ENCODE measurements at places on chromosomes 11 and 22.

DNA sequence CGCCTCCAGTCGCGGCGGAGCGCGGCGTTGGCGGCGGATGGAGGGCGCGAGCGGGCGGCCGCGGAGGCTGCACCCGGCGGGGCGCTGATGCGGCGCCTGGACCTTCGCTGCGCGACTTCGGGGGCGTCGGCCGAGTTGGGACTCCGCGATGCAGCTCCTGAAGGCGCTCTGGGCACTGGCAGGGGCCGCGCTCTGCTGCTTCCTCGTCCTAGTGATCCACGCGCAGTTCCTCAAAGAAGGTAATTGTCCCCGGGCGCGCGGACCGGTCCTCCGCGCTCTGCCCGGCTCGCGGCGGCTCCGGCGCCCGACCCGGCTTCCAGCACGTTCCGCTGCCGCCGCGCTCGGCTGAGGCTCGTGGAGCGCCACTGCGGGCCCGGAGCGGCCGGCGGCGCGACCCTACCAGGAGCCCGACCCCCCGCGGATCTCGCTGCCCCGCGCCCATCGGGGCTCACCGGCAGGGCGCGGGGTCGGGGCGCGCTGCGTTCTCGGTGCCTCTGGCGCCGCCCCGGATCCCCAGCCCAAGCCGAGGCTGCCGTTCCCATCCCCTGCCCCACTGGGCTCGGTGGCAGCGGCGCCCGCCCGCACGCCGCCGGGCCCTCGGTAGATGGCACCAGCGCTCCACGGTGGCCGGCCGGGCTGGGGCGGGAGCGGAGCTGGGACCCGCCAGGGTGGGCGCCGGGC, 1251.2 kb downstream of the BRD1 start:
- no peak for DNase-seq

GRCh38 chr11:77055101-77055561, 11.6 kb upstream of the CAPN5 start:
- no peak for DNase-seq

- DNase-seq, result no peak
Observed at GRCh38 chr22:35109616-35110015, 43.7 kb downstream of the ISX start.

DNA sequence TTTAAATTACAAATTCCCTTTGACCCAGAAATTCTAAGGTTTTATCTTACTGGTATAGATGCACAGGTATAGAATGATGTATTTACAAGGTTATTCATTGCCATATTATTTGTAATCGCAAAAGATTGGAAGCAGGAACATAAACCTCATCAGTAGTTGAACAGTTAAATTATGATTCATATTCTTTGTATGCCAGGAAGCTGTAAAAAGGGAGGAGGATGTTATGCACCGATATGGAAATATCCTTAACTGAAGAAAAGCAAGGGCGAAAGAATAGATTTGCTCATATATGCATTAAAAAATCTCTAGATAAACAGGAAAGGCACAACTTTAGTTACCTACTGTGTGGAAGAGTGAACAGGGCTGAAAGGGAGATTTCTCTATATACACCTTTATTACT, 36.7 kb downstream of the PPFIA1 start:
- DNase-seq, result no peak

DNA sequence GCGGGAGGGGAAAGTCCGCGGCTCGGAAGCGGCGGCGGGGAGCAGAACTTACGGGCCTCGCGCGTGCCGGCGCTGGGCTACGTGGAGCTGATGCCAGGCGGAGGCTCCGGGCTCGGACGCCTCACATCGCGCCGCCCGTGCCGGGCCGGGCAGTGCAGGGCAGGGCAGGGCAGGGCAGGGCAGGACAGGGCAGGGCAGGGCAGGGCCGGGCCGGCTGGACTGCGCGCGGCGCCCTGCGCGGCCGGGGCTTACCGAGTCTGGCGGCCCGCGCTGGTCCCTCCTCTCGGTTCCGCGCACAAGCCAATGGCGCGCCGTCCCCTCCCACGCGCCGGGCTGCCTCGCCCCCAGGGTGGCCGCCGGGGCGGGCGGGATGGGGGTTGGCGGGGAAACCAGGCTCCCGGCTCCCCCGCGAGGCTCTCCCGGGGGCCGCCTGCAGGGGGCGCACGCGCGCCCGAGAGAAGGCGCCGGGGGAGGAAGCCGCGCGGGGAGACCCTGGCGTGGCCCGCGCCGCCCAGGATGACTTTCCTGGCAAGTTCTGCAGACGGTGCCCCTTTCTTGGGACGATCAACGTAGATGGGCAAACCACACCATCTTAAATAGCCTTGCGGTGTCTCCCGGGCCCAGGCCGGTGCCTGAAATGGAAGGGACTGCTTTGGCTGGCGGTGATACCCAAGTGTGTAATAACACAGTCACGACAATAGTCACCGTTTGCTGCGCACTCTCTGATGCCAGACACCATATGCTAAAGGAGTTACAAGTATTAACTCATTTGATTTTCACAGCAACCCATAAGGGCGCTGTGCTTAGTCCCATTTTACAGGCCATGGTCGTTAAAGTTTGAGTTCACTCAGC, at the start of gene TP53I11:
TSS of gene TP53I11 (minus strand) at position 259 of the 852 bp plus-strand sequence. CDS start 12,548 bp downstream, outside the sequence.
- peak; percentile 66 for DNase-seq

DNA sequence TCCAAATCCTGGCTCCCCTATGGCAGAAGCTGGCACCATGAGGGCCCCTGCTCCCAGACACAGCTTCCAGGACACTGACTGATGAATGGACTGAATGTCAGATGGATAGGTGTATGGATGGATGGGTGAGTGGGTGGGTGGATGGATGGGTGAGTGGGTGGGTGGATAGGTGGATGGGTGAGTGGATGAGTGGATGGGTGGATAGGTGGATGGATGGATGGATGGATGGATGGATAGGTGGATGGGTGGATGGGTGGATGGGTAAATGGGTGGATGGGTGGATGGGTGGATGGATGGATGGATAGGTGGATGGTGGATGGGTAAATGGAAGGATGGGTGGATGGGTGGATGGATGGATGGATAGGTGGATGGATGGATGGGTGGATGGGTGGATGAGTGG, 4.3 kb downstream of the FGF3 start:
- DNase-seq, result no peak

GRCh38 chr11:81245791-81246190, 1487.9 kb downstream of the FAM181B start:
- no peak for DNase-seq

- no peak for DNase-seq
Observed at GRCh38 chr22:28978863-28979796, 82.5 kb downstream of the C22orf31 start.

DNA sequence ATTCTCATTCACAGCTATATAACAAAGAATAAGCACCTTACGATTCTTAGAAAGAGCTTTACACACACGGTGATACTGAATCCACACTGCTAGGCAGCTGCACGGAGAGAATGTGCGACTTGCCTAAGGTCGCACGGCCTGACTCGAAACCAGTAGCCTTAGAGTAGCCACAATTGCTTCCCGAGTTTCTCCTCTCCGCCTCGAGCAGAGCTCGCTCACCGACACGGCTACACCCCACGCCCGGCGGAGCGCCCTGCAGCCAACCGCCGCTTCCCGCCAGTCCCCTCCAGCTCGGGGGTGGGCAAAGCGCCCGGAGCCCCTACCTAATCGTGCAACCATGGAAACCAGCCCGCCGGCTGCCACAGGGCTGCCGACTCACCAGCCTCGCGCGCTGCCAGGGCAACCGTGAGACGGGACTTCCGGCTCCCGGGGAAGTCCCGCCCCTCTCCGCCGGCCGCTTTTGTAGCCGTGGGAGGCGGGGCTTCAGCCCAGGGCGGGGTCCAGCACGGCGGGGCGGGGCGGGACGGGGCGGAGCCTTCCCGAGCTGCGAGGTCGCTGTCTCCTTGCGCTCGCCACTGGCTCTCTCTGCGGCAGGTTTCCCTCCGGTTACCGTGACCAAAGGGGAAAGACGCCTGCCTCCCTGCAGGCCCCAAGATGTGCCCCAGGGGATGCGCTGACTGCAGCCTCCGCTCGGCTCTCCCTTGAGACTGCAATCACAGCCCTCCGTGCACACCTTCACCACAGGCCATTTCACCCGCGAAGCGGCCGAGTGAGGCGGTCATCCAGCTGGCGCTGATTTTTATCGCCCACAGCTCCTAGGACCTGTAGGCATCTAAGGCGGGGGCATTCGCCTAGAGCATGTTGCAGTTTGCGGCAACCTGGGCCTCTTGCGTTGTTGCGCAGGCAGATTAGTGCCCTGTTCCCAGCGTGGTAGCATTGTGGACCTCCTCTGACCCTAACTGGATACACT, 1.1 kb downstream of the BSCL2 start:
- peak; percentile 94 for DNase-seq

DNA sequence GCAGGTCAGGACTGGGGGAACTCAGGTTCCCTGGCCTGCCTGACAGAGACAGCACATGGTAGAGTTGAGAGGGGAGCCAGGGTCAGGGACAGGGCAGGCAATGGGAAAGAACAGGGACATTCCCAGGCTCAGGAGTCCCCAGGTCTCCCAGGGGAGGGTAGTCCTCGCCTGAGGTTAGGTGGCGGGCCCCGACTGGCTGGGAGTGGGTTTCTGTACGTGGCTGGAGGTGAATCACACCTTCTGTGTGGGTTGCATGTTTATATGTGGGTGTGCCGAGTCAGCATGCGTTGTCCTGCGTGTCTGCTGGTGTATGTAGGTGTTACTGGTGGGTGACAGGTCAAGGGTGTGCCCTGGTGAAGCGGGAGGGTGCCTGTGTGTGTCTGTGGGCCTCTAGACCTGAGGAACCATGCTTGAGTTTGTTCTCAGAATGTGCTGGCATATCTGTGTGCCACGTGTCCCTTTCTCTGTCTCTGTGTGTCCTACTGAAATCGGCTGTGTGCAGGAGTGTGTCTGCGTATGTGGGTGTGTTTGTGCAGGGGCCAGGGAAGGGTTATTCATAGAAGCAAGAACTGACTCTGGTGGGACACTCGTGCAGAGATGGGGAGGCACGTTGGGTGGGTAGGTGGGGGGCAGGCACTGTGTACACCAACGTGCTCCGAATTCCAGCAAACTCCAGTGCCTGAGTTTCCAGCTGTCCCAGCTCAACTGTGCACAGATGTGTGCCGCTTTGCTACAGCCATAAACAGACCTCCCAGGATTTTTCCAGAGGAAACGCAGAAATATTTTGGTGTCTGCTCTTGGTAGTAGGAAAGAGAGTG, 23.8 kb upstream of the OAF start:
- DNase-seq, result no peak

- DNase-seq, result peak; percentile 58
Observed at GRCh38 chr22:22463855-22464540, 44.5 kb downstream of the ZNF280B start.

- no peak for DNase-seq
Observed at GRCh38 chr11:121082670-121083069, 18.4 kb upstream of the TECTA start.

DNA sequence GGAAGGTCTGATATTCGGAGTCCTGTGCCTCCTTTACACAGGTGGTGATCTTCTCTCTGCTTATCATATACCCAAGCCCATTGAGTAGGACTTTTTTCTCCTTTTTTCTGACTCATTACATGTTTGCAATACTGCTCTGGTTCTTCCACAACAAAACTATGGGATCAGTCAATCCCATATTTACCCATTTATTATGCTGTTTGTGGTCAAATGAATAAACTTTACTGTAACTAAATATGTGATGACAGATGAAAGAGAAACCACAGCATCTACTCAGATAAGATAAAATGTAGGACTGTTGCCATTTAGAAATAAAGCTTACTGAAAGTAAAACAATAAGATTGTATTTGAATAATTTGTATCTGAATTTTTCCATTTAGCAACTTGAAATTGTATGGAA, 958.7 kb upstream of the FAT3 start:
- DNase-seq, result no peak

DNA sequence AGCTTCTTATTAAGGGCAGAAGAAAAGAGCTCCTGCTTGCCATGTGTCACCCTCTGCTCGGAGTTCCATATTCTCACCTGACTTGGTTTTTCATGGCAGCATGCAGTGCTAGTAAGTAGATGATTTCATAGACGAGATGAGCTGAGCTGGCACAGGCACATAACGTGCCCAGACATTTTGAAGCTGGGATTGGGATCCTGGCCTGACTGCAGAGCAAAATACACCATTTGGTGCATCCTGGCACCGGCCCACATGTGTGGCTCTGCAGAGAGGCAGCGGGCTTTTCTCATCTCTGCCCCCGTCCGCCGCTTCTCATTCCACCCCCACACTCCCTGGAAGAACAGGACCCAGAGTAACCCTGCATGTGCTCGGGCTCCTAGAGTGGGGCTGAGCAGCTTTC, 24.8 kb downstream of the FAM118A start:
- DNase-seq, result no peak

DNA sequence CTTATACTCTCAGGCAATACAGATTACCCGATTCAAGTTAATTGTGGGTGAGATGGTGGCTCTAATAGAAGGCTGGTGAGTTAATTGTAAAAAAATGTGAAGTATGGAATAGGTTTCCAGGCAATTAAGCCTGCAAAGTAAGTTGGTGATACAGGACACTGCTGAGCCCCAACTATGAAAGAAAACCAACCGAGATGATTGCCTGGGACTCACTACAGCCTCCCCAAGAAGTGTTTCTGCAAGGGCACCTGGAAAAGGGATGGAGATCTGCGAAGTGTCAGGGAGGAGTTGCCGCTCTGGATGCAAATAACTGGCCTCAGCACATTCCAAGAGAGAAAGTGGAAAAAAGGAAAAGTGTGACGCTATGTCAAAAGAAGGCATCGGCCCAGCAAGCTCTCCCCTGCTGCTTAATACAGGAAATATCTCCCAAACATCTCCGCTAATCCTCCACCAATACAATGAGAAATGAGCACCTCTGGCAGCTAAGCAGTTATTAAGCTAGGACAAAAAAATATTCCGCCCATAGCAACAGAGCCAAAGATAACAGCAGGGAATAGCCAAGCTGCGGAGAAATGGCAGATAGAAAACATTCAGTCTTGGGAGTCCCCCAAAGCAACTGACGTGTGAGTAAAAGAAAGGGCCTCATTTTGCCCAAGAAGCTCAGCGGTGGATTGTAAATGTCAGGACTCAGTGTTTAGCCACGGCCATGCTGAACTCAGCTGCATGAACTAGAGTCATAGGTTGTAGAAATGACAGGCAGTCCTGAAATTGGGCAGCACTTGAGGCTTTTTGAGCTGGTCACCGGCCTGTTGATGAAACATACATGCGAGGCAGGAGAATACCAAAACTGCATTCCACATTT, 133.7 kb downstream of the SNX19 start:
- no peak for DNase-seq

DNA sequence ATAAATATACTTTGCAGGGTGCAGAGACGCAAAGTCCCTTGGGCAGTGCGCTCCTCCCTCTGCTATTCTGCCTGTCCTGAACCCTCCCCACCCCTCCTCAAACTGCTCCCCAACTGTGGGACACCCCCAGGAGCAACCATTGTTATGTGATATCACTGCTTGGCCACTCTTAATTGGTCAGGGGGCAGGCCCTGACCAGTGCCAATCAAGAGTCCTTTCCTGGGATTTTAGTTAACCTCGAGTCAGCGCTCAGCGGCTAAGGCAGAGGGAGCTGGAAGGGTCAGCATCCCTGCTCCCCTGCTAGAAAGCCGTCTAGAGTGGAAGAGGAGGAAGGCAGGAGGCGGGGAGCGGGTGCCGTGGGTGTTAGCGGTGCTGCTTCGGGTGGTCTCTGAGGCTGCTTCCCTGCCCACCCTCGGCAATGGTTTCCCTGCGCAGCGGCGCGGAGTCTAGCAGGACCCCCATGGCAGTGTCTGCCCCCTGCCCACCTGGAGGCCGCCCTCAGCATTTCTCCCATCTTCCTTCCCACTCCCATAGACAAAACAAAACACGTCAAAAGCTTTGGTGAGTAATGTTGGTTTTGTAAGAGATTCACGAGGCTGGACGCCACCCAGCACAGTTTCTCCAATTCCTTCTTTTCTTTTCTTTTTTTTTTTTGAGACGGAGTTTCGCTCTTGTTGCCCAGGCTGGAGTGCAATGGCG, 38.4 kb upstream of the A4GALT start:
- no peak for DNase-seq

GRCh38 chr11:21814169-21814568, 378.7 kb upstream of the ANO5 start:
- DNase-seq, result peak; percentile 12
